Hippocampal formation (tissue), 2 donors: ENCODE measurements at places on chromosomes 12 and 14.

GRCh38 chr14:71300566-71301330 is 393.5 kb downstream of the PCNX1 start:
- no peak for DNase-seq

DNA sequence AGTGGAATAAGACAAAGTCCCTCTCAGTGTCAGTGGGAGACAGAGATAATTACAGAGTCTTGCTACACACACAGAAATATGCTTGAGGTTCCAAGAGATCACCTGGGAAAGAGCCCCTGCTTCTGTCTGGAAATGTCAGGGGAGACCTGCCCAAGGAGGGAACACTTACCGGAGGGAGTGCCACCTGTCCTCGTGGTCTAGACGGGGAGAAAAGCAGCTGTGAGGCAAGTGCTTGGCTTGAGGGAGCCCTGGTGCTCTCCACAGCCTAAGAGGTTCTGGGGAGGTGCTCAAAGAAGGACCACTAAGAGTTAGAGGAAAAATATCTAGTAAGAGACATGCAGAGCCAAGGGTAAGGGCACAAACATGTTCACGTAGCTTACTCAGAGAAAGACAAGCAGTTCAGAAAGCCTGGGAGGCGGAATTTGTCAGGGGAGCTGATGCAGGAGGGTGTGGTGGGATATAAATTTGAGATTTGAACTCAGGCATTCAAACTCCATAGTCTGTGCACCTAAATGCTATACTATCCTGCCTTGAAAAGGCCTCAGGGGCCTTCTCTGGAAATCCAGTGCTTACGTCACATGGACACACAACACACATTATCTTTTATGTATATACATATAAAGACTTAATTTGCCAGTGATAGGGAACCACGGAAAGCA is 38.2 kb upstream of the GNPNAT1 start:
- DNase-seq, result no peak

- no peak for DNase-seq
These were observed 168.1 kb upstream of the NOVA1 start for GRCh38 chr14:26765768-26766520.

DNA sequence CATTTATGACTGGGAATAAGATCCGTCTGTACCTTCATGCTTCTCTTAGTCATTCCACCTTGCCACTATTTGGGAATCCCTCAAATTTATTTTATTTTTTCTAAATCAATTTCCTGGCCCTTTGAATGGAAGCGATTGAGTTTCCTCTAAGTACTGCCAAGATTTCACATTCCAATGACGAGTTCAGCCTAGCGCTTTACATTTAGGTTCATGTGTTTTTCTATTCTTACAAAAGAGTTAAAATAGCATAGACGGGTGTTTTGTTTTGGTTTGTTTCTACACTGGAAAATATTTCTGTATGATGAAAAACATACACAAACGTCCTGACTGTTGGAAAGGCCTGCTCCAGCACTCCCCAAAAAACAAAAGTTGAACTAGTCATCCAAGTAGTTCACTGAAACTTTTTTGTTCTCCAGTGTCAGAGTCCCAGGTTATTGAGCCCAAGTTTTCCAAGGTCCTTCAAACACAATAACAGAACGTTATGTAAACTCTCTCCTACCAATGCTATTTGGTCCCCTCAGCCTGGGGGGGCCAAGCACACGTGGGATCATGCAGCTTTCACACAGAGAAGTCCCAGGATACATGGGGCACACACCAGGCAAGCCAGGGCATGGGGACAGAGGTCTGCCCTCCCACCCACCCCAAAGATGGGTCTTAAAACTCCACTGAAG is 74.8 kb upstream of the FOXN3 start:
- no peak for DNase-seq

- DNase-seq, result no peak
These were observed 48.4 kb downstream of the FLRT2 start for GRCh38 chr14:85578357-85578756.

DNA sequence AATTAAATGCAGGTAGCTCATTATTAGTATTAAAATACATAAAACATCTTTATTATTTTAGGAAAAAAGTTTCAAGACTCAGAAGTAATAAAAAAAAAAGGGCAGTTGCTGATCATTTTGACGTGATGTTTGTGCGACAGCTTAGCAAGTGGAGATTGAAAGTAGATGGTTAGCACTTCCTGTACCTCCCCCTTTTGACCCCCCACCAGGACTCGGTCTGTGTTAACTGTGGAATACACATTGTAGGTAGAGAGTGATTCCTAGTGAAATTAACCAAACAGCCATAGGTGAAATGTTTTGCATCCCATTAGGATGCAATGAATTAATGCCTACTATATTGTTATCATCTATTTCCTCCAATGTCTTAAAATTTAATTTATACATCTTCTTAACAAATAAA is 120.8 kb downstream of the SLC5A8 start:
- DNase-seq, result no peak
